Substantia nigra (tissue), 51 donors: ENCODE measurements at places on chromosomes 1 and 21.

DNA sequence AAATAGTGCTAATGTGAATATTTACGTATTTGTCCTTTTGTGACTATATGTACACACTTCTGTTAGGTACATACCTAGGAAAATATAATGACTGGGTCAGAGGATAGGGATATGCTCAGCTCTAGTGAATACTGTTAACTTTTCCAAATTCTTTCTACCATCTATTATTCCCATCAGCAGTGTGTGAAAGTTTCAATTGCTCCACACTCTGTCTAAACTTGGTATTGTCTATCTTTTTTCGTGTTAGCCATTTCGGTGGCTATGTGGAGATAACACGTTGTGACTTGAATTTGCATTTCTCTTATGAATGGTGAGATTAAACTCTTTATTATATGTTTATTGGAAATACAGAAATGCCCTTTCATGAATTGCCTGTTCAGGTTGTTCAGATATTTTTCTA is 22.7 kb upstream of the LELP1 start:
- no peak for DNase-seq

DNA sequence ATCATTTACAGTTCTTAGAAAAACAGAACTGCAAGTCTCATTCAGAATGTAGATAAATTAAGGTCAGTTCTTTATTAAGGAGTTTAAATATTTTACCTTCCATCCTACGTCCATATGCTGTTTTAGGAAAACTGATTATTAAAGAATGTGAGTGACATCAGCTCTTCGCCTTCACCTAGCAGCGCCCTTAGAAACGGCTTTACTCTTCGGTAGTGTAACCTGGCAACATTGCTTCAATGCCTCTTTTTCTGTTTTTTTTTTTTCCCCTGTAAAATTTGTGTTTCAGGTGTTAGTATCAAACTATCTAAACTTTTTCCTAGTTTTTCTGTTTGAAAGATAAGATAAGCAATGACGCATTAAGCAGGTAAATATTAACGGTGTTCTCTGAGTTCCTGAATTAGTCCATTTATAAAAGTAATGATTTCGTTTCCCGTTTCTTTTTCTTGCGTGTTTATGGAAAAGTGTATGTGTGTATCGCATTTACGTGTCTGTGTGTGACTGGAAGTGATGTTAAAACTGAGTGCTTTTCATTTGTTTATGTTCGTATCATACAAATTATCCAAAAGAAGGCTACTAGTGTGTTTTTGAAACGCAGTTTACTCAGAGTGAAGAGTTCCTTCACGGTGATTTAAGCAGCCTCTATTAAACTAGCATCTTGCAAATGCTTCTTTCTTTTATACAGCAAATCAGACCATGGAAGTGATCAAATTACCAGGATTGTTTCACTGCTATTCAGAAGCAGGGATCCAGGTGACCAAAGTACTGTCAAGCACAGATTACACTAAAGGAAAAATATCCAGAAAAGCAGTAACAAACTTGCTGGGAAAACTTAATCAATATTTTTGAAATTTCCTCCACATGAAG is 139.0 kb downstream of the SDCCAG8 start:
- DNase-seq, result no peak

DNA sequence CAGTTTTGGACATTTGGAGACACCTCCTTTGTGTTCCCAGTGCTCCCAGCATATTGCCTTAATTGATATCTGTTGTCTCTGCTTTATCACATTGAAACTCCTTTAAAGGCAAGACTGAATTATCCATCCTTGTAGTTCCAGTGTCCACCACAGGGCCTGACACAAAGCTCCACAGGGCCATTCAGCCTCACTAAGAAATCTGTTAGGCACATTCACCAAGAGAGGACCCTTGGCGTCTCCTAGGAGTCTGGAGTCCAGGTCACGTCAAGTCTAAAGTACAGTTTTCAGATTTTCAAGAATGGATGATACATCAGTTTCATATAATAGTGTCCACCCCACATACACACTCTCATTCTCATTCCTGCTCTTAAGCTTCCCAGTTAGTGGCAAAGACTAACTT is 4.8 kb downstream of the ACP6 start:
- DNase-seq, result no peak

DNA sequence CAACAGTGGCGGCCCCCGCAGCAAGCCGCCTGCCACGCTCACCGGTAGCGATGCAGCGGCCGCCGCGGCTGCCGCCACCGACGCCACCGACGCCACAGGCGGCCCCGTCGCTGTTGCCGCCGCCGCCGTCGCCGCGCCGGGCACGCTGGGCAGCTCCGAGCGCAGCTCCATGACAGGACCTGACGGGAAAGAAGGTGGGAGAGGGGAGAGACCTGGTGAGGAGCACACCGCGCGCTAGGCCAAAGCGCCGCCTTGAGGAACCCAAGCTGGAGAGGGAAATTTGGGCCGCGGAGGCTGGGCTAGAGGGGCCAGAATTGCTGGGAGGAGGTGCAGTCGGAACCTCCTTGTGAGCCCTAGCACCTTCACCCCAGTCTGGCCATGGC is 1.9 kb downstream of the DMRTA2 start:
- DNase-seq, result no peak

DNA sequence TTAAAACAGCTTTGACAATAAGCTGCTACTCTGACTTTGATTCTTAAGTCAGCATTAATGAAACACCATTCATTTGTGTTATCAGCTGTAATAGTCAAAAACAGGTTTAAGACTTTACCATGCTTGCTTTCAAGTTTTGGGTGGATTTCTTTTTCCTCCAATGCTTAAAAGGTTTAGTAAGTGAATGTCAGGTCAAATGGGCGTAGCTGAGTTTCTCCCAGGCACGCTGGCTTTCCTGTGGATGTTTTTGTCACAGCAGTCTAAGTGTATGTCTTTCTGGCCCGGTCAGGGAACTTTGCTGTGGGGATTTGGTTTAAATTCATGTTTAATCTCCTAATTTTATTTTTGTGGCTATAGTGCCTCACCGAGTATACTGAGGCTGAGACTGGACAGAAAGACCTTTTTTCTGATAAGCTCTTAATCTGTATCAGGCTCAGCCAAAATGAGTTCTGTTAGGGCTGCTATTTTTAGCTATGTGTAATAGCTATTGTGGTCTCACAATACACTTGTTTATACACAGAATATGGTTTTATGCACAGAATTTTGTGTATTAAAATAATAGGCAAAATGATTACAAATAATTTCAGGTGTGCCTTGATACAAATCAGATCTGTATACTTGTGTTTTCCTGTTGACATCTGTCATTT is 292.8 kb downstream of the DISC1 start:
- DNase-seq, result no peak

DNA sequence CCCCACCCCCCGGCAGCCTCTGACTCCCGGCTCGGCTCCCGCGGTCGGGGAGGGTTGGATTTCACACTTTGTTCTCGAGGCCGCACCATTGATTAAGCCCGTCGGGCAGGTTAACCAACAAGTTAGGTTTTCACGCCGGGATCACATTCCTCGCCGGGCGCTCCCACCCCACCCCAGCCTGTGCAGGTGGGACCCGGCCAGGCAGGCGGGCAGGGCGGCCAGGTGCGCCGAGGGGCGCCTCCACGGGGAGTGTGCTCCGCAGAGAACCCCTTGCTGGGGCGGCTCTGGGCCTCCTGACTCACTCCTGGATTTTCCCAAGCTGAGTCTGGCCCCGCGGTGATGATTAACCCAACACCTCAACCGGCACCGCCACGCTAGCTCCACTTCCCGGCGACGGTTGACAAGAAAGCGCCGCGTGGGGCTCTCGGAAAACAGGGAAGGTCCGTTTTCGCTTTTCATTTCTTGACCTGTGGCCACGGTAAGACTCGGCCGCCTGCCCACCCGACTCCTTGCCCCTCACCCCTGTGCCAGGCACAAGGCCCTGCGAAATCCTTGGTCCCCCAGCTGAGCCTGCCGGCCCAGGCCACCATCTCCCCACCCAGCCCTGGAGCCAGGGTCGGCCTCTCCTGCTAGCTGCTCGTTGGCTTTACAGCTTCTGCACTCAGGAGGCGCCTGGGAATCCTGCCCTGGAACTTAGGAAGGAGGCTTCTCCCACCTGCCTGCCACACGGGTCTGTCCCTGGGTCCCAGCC is 8.8 kb upstream of the TTLL10 start:
- DNase-seq, result no peak

DNA sequence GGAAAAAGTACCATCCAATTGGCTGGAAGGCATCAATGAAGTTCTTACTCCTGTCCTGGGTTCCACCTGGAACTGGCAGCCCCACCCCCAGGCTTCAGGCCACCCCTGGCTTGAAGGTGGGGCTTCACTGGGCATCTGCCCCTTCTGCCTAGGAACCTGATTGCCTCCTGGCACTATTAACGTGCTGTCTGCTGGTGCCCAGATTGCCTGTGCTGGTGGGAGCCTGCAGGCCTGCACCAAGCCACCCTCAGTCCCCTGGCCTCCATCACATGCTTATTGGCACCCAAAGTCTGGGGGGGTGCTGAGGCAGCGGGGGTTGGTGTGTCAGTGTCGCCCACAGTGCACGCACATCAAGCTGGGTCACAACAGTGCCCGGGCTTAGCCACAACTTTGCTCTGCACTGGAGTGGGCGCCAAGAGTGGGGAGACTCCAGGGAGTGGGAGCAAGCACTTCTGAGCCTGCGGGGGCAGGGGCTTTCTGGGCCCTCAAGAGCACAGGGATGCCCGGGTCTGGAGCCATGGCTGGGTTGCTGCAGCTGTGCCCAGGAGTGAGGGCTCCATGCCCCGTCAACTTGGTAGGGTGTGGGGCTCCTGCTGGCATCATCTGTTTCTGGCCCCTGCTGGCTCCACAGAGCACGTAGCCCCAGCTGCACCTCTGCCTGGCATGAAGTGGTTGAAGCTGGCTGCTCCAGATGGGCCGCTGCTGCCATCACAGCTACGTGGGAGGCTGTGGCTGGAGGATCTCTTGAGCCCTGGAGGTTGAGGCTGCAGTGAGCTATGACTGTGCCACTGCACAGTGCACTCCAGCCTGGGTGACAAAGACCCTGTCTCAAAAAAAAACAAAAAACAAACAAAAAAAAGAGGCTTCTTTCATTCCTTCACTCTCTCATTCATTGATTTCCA is 4.1 kb upstream of the LSM10 start:
- DNase-seq, result no peak

DNA sequence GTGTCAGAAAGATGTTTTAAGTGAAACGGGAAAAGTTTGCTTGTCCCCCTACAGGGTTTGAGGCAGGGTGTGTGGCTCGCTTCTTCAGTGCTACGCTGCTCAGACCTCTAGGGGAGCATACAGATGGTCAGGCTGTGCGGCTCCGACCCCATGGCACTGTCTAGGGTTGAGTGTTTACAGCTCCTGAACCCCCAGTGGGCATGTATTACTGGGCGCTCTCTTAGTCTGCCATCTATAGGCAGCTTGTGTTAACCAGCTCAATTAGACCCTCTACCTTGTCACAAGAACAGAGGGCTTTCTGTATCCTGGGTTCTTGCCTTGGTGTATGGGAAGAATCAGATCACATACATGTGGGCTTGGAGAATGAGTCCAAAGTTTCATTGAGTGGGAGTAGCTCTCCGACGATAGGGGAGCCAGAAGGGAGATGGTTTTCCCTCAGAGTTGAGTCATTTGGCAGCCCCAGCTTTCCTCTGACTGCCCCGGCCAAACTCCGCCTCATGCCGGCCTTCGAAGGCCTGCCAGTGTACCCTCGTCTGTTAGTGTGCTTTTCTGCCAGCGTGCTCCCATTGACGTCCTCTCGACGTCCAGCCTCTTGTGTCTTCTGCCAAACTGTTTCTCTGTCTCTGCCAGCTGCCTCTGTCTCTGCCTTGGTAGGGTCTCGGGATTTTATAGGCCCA is 38.6 kb upstream of the ADGRL4 start:
- no peak for DNase-seq

- DNase-seq, result no peak
These were observed 117.3 kb upstream of the MARK1 start for GRCh38 chr1:220410611-220411010.

DNA sequence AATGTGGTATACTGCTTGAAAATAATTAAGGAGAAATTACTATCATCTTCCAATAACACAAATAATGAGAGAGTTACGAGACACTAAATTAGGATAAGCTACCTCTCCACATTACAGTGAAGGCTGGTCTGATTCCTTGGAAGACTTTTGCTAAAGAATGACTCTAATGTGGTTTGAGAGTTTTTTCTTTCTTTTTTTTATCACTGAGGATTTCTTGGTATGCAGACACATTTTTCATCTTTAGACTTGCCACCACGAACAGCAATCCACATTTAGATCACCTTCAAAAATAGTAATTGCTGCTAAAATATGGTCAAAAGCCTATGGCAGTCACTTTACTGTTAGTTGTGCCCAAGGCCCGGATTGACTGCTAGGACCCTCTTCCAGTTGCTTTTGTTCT is 16.6 kb upstream of the TMEM35B start:
- no peak for DNase-seq

DNA sequence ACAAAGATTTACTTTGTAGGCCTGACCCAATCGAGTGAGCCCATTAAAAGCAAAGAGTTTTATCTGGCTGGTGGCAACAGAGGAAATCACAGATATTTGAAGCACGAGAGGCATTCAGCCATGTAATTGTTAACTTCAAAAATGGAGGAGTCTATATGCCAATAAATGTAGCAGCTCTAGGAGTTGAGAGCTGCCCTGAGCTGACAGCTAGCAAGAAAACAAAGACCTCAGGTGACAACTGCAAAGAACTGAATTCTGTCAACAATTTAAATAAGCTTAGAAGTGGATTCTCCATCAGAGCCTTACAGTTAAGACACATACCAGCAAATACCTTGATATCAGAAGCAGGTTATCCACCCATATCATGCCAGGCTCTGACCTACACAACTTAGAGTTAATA is 463.1 kb upstream of the NEGR1 start:
- DNase-seq, result no peak

DNA sequence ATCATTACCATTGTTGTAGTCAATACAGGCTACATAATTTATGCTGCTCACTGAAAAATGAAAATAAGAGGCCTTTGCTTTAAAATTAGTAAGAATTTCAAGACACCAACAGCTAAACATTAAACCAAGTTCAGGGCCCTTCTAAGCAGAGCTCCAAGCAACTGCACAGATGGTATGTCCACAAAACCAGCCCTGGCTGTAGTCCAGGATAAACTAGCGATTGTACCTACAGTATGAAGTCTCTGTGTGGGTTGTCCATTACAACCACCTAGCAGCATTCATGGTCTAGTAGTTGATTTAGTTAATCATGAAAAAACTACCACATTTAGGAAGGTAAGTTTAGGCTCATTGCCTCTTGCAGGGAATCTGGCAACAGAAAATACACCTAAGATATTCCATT is 35.3 kb downstream of the CLCA4 start:
- no peak for DNase-seq

DNA sequence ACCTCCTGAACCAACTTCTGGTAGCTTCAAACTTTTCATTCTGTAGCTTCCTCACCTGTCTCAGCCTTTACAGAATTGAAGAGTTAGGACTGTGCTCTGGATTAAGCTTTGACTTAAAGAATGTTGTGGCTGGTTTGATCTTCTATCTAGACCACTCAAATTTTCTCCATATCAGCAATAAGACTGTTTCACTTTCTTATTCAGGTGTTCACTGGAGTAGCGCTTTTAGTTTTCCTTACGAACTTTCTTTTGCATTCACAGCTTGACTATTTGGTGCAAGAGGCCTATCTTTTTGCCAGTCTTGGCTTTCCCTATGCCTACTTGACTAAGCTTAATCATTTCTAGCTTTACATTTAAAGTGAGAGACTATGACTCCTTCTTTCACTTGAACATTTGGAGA is 31.5 kb downstream of the FGGY start:
- DNase-seq, result no peak
